ENCODE measurements at places on chromosomes 12 and 14.

GRCh38 chr12:46174919-46175318 is 93.9 kb downstream of the SLC38A1 start:
- DNase-seq, result no peak

DNA sequence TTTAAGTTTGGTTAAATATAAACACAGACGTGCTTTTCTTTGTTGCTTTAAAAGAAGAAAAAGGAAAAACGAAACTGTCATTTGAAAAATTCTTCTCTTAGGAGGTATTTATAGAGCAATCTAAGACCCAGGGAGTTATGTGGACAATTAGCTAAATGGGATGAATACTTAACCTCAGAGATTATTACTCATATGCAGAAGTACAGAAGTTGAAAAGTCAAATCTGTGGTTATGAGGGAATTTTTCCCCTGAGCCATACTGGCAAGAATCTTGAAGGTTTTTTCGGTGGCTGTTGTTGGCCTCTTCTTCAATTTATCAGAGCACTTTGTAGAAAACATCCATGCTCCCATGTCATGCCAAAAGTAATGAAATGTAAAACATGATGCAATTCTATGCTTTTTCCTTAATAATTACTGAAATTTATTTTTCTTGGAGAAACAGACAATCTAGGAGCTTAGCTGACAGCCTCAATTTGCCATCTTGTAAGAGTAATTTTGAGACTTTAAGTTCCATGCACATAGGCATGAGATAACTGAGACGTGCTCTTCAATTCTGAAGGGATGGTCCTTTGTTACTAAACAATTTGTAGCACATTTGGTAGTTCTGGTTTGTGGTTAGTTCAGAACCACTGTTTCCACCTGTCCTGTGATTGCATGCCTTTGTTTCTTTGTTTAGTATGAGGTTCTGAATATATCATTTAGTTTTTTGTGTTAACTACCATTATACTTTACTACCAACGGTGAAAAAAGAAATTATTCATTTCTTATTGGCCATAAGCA is 126.6 kb downstream of the BCAT1 start:
- no peak for DNase-seq

- no peak for DNase-seq
Measured at GRCh38 chr14:28340816-28341215, 425.8 kb upstream of the FOXG1 start.

DNA sequence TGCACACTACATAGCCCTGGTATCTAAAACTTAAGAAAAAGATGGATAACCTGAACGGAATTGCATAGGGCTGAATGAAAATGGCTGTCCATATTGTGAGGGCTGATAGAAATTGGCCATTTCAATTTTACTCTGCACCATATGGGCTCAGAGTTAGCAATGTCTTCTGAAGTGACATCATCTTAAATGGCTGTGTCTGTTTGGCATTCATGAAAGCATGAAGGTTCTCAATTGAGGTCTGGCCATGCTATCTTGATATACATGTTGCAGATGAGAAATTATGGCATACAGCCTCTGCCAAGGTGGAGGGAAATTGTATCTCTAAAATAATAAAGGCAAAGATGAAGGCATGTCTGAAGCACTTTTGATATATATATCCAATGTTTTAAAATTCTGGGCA is 226.0 kb upstream of the PDE3A start:
- no peak for DNase-seq

DNA sequence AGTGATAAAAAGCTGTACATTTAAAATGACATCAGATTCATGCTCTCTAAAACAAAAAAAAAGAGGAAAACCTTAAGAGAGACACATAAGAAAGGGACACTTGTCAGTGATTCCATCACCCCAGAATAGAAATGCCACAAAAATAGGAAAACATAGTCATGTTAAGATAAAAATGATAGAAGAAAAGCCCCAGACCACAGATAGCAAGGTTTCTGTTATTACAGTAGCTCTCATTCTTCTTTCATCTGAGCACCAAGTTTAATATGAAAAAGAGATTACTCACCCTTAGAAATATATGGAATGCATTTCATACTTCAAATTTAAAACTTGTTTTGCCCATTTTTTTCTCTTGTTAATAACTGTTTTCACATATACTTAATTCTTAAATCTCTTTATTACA is 217.2 kb downstream of the EGLN3 start:
- DNase-seq, result no peak

DNA sequence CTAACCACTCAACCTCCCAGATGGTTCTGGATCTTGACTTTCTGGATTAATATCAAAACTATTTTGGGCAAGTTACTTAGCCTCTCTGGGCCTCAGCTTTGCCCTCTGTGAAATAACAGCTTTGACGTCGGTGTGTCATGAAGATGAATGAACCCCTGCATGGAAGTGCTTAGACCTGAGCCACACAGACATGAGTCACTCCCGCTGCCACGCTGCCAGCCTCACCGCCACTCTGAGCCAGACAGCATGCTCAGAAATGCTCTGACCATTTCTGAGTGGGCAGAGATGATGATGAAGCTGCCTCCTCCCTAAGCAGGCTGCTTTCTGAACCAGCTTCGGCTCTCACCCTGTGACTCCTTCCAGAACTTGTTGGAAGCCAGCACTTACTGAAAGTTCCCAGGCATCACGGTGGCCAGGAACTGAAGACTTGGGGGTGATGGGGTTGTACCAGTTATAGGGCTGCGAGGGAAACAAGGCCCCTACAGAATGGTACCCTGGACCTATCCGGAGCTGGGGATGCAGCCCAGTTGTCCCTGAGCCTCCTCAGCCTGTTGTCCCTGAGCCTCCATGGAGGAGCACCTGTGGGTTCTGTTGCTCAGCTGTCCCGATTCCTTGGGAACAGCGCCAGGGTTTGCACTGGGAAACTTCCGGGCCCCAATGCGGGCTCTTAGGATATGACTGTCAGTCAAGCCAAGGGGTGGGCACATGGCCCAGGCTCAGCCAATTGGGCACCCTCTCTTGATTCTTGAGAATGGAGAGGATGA is 2.0 kb upstream of the CCDC197 start:
- no peak for DNase-seq

DNA sequence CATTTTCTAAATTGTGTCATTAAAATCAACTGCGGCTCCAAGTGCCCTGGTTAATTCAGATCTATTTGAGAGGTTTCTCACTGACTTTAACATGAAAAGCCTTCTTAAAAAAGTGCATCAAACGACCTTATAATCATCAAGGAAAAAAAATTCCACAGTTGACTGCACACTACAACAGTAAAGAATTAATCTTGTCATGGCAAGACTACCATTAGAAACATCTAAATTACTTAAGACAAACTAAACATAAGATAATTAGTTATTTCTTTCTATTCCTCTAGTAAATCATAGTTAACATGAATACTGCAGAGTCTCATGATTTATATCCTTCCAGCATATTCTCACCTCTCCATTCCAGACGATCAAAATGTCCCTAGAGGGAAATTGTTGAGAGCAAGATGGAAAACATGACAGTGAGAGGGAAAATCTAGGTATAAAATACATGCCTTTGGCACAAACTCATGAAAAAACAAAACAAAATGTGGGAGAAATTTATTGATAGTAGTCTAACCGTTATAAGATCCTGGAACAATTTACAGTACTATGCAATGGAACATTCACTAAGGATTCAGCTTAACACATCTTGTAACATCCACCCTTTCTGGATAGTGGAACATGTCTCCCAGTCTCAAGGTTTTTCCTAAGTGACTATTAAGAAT is 112.5 kb downstream of the PRKD1 start:
- DNase-seq, result no peak

Data from thyroid gland (tissue), 4 donors.